CD4-positive, alpha-beta T cell treated with Interleukin-21 for 1 hour (primary cell): ENCODE measurements at places on chromosomes 6 and 20.

DNA sequence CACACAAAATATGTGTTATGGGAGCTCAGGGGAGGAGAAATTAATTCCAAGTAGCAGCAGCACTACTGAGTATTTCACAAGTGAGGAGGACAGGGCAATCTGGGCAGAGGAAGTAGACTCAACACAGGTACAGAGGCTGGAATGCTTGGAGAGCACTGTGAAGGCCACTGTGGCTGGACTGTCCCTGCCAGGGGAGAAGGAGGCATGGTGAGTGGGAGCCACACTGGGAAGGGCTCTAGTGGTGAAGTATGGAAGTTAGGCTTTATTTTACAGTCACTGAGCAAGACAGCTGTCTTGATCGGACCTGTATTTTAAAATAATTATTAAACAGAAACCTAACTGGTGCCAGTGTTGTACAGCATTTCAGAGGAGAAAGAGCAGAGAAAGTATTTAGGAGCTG is 28.8 kb downstream of the FAM229B start:
- DNase-seq = no peak

- no peak for DNase-seq
These were observed 66.9 kb downstream of the EFCAB8 start for GRCh38 chr20:32925481-32926196.

DNA sequence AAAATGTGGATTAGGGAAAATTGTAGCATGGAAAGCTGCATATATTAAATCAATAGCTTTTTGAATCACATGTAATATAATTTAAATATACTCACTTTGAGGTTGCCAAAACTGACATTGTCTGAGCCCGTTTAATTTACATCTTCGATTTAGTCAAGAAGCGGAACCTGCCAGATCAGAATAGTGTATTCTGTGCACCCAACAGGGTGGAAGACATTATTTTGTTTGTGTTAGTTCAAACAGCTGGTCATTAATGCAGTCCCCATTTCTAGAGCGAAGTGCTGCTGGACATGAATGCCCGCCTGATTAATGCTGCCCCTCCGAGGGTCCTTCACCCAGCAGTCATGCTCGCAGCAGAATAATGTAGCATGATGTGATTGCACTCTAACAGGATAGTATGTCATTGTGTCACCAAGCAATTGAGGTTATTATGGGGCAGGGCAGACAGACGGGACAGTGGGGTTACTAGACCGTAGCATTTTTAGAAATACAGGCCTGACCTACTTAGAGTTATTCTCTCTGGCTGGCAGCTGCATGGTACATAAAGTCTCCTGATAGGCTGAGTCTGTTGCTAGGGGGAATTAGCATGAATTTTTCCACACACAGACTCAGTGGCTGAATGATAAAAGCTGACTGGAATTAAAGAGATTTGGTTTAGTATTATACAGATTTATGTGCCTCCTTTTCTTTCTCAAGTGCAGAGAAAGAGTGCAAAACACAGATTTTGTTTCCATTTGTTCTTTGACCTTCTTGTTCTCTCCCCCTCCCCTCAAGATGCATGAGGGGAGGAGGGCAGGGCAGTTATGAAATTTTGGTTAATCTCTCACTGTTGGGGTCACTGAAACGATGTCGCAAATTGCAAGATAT is 147.1 kb downstream of the PRL start:
- no peak for DNase-seq

- DNase-seq = no peak
These were observed 2.1 kb downstream of the KHDRBS2 start for GRCh38 chr6:62283796-62284411.

- DNase-seq = no peak
These were observed 69.0 kb downstream of the DTNBP1 start for GRCh38 chr6:15593798-15594197.

DNA sequence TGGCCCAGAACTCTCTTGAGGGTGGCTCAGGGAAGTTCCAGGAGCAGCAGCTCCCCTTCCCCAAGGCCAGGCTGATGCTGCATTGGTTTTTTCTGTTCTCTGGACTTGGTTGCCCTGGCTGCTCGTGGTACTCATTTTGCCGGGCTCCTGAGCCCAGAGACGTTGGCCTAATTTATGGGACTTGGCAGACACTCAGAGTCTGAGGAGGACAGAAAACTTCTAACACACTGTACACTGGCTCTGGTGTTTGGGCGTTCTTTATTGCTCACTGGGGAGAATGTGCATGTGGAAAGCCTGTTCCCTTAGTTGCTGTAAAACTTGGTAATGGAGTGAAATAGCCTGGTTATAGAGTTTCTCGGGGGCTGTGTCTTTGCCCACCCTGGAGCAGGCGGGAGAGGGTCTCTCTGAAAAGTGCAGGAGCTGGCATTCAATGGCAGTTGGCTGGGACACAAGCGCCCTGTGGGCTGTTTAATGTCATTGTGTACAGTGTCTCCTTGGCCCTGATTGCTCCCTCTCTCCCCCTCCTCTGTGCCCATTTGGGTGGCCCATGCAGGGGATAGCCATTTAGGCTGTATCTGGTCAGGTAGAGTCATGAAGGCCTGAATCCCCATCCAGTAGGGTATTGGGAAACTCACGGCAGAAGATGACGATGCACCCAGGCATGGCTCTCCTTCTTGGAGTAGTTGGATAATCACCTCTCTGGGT is 109.3 kb downstream of the CDC5L start:
- DNase-seq = no peak

- DNase-seq = no peak
These were observed 33.8 kb downstream of the PANK2 start for GRCh38 chr20:3922983-3923339.

DNA sequence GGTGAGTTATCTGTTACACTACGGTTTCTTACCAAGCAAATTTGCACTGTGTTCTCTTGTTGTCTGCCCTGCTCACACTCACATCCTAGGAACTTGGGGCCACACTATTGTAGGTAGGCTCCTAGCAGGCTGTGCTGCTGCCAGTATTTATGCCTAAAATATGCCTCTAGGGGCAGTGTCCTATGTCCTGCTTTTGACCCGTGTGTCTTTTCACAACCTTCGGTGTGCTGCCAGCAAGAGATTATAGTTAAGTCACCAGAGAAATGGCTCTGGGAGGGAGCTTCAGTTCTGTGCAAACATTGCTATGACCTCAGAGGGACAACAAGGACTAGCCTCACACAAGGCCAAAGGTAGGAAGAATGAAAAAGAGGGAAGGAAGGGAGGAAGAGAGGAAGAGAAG is 8.9 kb upstream of the TAAR5 start:
- DNase-seq = no peak

DNA sequence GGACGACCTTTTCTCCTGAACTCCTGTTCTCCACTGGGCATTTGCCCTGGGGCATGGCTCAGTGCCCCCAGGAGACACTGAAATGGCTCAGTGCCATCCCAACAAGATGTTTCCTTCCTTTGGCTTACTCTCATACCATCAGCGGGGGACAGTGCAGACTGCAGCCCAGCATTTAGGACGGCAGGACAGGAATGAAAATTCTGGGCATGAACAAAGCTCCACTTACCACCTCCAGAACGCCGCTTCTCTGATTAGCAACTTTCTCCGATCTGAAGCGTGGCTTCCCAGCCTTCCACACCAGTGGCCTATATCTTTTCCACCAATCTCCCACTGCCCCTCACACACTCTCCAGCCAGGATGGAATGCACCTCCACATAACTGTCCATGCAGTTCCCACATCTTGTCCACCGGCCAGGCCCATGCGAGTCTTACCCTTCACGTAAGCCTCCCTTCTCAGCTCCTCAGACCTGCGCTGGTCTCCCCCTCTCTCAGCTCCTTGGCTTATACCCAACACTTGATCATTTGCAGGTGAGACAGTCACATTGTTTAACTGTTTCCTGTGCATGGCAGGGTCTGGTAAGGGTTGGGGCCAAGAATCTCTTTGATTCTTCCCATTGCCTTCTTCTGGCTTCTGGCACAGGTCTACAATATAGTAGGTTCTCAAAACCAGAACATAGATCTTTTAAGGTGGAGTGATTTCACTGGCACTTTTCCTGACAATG is 114.5 kb downstream of the FYN start:
- peak; percentile 65 for DNase-seq

- no peak for DNase-seq
These were observed 55.7 kb upstream of the BHLHE23 start for GRCh38 chr20:63062188-63063140.

DNA sequence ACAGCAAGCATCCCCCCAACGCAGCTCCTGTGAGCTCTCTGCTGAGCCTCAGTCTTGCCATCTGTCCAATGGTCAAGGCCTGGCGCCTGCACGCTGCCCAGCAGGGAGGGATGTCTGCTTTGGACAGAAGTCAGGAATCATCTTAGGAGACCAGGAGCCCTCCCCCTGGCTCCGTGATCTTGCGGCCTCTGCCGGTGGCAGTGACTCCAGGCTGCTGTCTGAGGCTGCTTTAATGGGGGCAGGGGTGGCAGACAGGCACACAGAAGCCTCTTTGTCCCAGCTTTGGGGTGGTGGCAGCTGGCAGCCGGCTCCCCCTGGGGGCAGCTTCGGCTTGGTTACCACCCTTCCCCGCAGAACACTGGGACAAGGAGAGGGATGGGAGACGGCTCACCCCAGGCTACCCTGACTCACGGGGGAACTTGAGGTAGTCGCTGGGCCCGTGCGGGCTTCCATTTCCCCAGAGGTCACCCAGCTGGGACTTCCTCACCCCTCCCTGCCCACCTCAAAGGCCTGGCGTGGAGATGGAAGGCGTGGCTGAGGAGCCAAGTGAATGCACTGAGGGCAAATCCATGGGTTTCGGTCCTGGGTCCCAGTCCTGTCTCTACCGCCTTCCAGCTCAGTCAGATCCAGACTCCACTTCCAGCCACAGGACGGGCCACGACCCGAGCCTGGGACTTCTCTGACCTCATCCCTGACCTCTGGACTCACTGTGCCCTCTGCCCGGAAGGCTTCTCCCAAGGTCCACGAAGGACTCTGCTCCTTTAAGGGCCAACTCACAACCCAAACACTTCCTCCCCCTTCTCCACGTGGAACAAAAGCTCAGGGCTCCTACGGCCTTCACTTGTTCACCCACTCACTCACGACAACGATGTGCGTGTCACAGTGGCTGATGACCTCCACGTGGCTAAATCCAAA is 14.8 kb downstream of the PEDS1 start:
- no peak for DNase-seq

- peak; percentile 73 for DNase-seq
These were observed 70.3 kb downstream of the SCAND1 start for GRCh38 chr20:35883778-35884540.

DNA sequence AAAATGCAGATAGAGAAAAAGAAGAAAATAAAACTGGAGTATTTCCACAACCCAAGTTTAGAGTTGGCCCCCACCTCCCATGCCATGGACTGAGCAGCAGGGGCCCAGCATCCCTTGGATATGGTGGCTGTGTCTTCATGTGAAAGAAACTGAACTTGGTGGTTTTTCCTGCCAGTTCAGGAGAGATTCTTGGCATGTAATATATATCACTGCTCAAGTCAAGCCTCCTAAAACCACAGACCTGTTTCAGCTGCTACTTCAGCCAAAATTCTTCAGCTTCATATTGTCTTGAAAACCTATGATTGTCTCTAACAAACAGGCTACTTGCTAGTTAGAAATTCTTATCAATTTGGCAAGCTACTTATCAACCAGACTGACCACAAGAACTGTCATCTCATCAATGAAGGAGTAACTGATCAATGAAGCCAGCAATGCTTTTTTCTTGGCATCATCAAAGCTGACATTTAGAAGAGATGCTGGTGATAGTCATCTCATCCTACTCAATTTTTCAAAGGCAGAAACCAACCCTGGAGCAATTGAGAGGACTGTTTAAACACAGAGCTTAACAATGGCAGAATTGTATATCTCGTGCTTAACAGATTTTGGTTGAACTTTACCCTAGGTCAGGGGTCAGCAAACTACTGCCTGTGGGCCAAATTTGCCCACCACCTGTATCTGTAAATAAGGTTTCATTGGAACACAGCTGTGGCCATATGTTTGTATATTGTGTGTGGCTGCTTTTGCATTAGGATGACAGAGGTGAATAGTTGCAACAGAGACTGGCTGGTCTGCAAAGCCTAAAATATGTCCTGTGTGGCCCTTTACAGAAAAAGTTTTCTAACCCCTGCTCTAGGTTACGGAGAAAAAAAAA is 10.4 kb upstream of the NOL7 start:
- no peak for DNase-seq

DNA sequence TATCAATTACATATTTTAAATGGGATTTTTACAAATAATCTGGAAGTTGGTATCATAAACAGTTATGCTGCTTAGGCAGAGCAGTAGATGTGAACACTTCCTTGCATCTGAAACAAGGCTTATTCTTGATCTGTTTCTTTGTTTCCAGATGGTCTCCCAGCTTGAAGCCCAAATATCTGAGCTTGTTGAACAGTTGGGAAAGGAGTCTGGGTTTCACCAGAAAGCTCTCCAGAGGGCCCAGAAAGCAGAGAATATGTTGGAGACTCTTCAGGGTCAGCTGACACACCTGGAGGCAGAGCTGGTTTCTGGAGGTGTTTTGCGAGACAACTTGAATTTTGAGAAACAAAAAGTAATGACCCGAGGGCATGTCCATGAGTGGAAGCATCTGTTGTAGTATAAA is 91.9 kb downstream of the CCDC170 start:
- DNase-seq = no peak

DNA sequence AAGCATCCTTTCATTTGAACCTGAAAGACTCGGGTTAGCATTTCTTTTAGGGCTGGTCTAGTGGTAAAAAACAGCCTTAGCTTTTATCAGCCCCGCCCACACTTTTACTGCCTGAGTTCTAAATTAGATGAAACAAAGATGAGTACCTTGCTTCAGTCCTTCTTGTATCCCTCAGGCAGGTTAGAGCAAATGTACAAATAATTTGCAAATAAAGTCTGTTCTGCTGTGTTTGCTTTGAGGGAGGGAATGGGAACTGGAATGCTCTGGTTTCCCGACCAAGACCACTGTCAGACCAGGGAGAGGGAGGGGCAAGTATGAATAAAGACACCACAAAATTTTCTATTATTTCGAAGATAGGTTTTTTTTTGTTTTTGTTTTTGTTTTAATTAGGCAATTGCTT is 85.5 kb upstream of the FLRT3 start:
- DNase-seq = no peak

GRCh38 chr20:49701241-49701790 is 12.4 kb downstream of the B4GALT5 start:
- peak; percentile 23 for DNase-seq

GRCh38 chr20:49045440-49046086 is 549 bp upstream of the CSE1L start:
- DNase-seq = peak; percentile 19

- DNase-seq = no peak
These were observed 4.6 kb downstream of the WFDC12 start for GRCh38 chr20:45119556-45120266.

DNA sequence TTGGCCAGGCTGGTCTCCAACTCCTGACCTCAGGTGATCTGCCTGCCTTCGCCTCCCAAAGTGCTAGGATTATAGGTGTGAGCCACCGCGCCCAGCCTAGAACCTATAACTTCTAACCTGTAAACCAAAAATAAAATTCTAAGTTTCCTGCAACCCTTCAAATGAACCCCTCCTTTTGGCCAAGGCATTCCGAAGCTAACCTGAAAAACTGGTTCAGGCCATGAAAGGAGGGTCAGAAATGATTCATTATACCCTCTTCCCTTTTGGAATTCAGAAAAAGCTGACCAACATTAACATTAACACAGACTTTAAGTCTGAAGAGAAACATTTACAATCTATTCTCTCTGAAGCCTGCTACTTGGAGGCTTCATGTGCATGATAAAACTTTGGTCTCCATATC is 165.1 kb downstream of the TINAG start:
- no peak for DNase-seq

GRCh38 chr20:19834287-19834686 is 76.2 kb downstream of the RIN2 start:
- no peak for DNase-seq

- no peak for DNase-seq
These were observed 44.9 kb upstream of the STX16 start for GRCh38 chr20:58606184-58606583.

GRCh38 chr6:169722362-169723199 is 1.7 kb downstream of the PHF10 start:
- DNase-seq = peak; percentile 47

GRCh38 chr6:28648035-28648877 is 122.6 kb downstream of the GPX5 start:
- peak; percentile 36 for DNase-seq
